GM23338 (cell line): ENCODE measurements at places on chromosomes 16 and 17.

DNA sequence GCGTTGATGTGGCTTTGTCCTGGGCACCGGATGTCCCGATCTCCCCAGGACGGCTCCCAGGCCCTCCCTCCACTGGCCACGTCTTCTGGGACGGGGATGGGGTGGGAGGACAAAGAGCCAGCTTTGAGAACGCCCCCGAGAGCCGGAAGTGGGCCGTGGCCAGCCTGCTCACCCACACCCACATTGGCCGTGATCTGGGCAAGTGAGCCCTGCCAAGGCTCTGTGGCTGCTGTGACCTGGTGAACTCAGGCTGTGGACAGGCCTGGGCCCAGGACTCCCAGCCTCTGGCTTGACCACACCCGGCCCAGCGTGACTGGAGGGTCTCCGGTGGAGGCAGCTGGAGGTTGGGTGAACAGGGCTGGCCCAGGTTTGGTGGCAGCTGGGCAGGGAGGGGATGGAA is 3.3 kb downstream of the CDH15 start:
- DNase-seq, result no peak

DNA sequence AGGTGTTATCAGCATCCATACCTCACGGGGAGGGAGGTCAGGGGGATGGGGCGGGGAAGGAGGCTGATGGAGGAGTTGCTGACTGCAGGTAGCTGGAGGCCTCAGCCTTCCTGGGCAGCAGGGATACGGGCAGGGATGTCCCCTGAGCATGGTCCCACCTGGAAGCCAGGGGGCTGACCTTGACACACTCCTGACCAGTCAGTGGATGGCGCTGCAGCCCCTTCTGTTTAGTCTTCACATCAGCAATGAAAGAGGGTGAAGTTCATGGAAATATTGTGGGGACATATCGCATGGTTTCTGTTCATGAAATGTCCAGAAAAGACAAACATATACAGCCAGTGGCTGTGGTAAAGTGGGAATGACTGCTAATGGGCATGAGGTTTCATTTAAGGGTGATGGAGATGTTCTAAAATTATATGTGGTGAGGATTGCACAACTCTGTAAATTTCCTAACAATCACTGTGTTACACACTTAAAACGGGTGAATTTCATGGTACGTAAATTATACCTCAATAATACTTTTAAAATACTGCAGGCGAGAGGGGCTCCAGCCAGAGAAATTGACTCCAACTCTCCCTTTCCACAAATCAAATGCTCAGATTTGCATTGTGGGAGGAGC is 489.6 kb downstream of the CDH13 start:
- DNase-seq, result peak; percentile 39

- no peak for DNase-seq
Observed at GRCh38 chr17:40411821-40412220, 5.9 kb downstream of the TOP2A start.

DNA sequence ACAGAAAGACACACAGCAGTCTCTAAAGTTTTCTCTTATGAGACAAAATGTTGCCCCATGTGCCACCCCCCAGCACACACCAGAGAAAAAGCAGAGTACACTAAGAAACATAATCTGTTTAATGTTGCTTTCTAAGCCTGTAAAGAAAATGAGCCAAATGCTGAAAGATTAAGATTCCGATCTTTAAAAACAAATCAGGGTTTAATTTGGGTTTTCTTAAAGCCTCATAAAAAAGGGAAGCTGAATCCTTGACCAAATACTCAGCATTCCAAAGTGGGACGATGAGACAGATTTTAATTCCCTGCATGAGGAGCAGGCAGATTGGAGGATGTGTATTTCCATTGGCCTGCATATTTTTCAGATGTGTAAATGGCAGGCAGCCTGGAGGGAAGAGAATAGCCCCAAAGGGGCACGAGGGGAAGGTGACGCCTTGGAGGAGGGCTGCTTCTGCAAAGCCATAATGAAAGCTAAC is 118.4 kb downstream of the COPRS start:
- DNase-seq, result no peak

- no peak for DNase-seq
Observed at GRCh38 chr17:48479014-48479402, 49.0 kb upstream of the SKAP1 start.

DNA sequence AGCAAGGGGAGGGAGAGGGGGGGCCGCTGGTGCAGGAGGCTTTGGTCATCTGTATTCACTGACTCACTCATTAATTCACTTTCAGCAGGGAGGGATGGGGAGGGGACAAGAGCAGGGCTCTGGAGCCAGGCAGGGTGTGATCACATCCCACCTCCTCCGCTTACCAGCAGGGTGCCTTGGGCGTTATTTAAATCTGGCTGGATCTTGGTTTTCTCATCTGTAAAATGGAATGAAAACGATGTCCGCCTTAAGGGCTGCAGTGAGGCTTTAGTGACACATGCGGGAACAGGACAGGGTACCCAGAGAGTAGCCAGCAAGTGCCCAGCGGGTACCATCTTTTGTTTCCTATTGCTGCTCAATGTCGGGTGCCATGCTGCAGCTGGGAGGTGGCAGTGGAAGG is 161.0 kb downstream of the GSG1L start:
- DNase-seq, result no peak

GRCh38 chr17:29163563-29163962 is 16.6 kb downstream of the MYO18A start:
- DNase-seq, result no peak

DNA sequence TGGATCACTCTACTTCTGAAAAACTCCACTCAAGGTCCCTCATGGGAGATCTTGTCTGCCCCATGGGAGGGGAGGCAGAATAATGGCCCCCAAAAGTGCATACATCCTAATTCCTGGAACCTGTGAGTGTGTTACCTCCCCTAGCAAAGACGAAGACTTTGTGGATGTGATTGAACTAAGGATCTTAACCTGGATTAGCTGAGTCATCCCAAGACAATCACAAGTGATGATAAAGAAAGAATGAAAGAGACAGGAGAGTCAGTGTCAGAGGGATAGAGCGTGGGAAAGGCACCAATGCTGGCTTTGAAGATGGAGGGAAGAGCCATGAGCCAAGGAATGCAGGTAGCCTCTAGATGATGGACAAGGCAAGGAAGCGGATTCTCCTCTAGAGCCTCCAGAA is 374.7 kb upstream of the DYNLRB2 start:
- DNase-seq, result no peak

DNA sequence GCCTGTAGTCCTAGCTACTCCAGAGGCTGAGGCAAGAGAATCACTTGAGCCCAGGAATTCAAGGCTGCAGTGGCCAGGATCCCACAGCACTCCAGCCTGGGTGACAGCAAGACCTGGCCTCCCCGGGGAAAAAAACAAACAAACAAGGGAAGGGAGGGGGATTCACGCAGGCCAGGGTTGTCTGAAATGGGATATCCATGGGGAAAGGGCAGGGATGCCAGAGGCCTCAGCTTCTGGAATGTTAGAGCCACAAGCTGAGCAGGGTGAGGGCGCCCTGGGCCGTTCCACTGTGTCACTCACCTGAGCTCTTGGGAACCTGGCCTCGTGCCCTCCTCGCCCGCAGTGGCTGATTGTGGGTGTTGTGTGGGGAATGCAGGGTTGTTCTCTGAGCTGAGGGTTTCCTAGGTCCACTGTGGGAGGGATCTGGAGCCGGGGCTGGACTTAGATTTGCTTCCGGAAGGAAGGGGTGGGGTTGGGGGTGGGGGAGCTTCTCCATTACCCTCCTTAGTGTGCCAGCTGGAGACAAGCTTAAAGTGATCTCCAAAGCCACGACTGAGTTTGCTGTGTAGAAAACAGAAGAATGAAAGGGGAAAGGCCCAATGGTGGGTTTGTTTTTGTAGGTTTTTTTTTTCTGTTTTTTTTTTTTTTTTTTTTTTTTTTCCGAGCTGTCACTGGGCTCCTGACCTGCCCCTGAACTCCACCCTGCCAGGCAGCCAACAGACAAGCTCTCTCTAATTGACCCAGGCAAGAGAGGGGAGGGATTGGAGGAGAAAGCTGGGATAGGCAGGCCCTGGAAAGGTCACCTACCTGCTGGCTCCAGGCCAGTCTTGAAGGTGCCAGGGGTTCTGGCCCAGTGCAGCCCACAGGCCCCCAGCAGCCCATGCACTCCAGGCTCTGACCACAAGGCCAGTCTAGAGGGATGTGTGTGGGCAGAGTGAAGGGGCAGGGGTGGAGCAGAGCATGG is at the start of gene SULT1A1:
Gene SULT1A1 (minus strand): TSS at position 414 of the 964 bp plus-strand sequence. CDS start 1,189 bp downstream, outside the sequence.
- peak; percentile 33 for DNase-seq
